Esophagus muscularis mucosa (tissue), 4 donors: ENCODE measurements at places on chromosomes 2 and 18.

GRCh38 chr2:20446255-20446916, 488 bp upstream of the RHOB start:
- DNase-seq, result no peak

DNA sequence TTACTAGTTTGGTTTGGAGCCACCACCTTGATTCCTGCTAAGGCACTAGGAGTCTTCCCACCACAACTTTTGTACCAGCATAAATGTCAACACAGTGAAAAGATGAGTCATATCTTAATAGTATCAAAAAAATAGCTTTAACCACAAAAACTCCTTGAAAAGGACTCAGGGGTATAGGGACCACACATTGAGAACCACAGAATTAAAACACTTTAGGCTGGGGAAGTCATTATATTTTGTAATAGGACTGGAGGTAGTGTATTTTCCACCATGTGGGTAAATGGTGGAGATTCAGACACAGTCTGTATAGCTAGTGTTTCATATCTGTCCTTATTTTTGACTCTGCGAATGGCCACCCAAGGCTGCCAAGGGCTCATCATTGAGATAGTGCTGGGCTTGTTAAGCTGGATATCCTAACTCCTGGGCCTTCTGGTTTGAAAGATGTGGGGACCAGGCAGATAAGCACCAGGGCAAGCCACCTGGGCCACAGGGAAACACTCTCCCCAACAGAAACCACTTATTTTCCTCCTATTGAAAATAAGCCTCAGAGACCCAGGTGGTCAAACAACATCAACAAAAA, 19.1 kb upstream of the FHL2 start:
- DNase-seq, result no peak

GRCh38 chr2:177886824-177887223, 185.8 kb downstream of the PDE11A start:
- DNase-seq, result no peak

- DNase-seq, result no peak
Measured at GRCh38 chr18:3260995-3261372, 949 bp upstream of the MYL12B start.

GRCh38 chr18:58996696-58997095, 132.0 kb downstream of the ZNF532 start:
- no peak for DNase-seq
